ENCODE measurements at places on chromosomes 6 and 20.

DNA sequence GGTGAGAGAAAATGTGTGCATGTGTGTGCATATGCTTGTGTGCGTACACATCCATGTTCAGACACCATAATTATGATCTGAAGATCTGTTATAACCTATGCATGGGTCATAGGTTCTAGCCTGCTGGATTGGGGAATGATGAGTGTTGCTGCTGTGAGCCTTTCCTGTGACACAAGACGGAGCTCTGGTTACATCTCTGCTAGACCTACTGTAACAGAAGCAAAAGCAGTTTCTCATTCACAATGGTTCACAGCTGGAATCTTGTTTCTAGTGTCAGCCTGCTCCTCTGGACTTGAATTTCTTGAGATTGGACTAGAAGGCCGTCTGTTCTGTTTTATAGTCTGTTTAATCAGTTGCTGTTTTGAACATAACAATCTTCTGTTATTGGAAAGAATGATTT, 40.1 kb downstream of the DEFB114 start:
- DNase-seq, result no peak

DNA sequence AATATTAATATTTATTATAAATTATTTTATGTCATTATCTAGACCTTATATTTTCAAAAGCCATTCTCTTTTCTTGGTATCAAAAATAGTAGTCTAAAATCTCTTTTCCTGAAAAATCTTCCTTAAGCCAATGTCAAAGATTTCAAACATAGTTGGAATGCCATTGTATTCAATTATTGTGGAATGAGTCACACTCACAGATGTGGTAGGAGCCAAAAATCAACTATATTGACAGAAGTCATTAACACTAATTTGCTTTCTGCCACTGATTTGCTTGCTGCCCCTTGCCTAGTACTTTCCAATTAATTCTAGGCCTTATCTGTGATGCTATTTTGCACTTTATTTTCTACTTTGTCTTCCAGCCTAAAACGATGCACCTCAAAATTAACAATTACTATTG, 1326.3 kb upstream of the GJE1 start:
- DNase-seq, result no peak

DNA sequence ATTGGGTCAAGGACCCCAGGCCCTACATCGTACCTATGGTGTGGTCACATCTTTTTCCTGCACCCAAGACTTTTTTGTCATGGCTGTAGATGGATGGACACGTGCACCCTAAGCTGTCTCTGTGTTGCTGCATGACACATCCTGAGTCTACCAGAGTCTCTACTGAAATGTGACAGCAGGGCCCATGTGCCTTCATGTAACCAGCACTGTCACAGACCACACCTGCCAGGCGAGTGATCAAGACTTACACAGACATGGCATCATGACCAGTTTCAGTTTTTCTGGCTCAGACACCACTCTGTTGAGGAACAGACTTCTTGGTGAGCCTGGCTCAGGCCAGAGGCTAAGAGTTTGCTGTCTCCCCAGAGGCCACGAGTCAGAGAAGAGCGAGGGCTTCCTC, 7.6 kb downstream of the PRND start:
- no peak for DNase-seq

- no peak for DNase-seq
Observed at GRCh38 chr6:11497881-11498280, 39.7 kb upstream of the TMEM170B start.

DNA sequence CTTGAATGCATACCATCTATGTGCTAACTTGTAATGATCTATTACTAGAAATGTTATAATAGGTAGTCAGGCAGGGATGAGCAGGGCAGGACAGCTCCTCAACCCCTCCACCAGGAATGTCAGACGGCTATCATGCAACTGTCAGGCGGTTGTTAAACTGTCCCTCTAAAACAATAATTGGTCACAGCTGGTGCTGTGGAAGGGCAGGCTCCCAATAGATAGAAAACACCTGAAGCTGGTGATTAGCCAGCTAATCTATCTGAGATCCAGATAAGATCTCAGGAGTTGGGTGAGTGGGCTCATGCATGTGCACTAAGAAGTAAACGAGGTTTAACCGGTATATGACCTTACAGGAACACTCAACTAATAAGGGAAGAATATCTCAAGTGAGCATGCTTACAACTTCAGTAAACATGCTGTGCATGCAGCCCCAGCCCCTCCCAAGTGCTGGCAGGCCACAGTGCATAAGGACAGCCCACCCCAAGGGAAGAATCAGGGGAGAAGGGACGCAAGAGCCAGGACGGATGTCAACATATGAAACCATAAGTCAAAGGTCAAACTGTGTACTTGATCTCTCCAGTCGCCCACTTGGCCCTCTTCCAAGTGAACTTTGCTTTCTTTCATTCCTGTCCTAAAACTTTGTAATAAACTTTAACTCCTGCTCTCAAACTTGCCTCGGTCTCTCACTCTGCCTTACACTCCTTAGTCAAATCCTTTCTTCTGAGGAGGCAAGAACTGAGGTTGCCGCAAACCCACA, 566.2 kb upstream of the NRSN1 start:
- DNase-seq, result no peak

DNA sequence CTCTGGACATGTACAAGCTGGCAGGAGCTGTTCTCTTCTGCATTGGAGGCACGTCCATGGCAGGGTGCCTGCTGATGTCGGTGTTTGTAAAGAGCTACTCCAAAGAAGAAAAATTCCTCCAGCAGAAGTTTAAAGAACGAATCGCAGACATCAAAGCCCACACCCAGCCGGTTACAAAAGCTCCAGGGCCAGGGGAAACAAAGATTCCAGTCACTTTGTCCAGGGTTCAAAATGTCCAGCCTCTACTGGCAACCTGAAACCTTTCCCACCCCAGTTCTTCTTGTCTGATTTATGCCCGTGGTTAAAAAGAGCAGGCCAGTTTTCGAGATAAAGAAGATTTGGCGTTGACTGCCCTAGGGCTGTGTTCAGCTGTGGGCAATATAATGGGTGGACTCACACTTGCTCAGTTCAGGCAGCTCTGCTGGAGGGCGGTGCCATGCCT, 19.7 kb downstream of the NRSN1 start:
- DNase-seq, result no peak

DNA sequence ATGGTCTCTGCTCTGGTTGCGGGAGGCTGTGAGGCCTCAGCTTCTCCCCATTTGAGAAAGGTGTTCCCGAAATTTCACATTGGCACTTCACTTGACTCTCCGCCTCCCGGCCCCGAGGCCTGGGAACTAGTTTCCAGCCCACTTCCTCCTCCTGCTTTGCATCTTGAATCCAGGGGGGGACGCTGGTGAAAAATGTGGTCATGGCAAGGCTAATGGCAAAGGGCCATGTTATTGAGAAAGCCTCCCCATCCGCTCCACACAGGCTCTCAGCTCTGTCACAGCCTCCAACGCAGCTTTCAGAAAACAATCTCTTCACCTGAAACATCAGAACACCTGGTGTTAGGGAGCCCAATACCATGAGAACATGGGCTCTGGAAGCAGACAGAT, 5.6 kb downstream of the PLAGL2 start:
- DNase-seq, result no peak

DNA sequence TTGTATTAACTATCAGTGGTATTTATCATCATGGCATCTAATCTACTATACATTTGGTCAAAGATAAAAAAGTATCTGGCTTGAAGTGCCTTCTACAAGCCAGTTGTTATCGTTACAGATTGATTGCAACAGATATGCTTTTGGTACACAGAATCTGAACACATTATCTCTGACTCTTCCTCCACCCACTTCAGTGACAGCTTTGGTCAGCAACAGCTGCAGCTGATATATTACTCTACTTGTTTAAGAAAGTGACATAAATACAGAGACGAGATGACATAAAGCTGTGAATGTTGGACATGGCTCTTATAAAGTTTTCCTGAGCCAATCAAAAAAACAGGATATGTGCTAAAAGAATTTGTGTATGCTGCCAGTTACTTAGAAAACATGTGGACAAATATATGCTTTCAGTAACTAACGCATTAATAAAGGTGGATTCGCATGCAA, 77.6 kb downstream of the HIVEP2 start:
- no peak for DNase-seq

DNA sequence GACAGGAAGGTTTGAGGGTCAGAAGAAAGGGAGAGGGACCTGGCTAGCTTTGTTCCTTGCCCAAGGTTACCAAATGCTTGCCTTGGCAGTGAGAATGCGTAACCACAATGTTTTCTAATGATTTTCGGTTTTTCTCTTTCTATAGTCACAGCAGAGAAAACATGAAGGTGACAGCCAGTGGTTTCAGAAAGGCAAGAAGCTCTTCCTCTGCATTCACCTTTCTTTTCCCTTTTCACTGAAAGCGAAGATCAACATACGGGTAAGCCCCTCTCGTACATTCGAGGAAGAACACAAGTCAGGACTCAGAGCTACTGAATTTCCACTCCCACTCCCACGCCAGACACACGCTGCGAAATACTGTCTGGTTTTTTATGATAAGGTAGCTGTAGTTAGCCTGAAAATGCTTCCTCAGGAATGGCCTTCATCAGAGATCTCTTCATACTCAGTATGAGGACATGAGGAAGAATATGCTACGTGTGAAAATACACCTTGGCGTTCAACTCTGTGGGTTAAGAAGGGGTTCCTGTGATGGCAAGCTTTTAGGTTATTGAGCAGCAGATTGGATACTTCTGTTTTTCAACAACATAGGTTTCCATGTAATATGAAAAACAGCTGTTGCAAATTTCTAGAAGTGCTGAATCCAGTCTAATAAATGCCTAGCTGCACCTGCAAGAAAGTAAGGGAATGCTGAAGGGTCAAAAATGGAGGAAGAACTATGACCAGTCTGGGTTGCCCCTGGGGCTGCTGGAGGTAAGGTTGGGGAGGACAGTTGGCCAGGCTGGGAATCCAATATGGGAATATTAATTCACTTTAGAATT, 7.4 kb upstream of the CD83 start:
- no peak for DNase-seq

DNA sequence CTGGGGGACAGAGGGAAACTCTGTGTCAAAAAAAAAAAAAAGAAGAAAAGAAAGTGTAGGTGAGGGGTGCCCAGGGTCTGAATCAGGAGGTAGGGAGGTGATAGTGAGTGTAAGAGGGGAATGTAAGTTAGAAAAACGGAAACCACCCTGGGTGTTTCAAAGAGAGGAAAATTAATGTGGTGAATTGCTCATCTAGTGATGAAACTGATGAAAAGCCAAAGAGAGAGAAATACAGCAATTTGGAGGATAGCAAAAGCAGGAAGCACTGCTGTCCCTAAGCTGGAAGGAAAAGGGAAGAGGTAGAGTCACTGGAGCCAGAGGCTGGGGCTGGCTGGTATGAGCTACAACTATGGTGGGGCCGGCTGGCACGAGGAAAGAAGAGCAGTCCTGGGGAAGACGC, 85.0 kb upstream of the CEP85L start:
- DNase-seq, result no peak

- no peak for DNase-seq
Observed at GRCh38 chr6:65149841-65150240, 557.2 kb downstream of the EYS start.

DNA sequence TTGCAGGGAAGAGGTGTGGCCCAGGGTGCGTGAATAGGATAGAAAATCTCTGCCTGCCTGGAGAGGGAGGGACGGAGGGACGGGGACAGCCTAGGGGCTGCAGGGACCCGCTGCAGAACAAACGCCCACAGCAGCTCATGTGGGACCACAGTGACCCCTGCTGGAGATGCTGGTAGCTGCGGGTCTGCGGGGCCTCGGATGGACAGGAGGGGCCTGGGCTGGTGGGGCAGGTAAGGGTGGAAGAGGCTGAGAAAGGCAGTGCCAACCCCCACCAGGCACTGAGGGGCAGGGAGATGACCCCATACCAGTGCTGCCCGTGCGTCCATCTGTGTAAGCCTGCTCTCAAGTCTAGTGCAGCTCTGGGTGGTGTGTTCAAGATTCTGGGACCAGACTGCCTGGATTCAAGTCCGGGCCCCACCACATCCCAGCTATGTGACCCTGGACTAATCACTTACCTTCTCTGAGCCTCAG, 39.4 kb downstream of the KIAA1755 start:
- DNase-seq, result peak; percentile 34

DNA sequence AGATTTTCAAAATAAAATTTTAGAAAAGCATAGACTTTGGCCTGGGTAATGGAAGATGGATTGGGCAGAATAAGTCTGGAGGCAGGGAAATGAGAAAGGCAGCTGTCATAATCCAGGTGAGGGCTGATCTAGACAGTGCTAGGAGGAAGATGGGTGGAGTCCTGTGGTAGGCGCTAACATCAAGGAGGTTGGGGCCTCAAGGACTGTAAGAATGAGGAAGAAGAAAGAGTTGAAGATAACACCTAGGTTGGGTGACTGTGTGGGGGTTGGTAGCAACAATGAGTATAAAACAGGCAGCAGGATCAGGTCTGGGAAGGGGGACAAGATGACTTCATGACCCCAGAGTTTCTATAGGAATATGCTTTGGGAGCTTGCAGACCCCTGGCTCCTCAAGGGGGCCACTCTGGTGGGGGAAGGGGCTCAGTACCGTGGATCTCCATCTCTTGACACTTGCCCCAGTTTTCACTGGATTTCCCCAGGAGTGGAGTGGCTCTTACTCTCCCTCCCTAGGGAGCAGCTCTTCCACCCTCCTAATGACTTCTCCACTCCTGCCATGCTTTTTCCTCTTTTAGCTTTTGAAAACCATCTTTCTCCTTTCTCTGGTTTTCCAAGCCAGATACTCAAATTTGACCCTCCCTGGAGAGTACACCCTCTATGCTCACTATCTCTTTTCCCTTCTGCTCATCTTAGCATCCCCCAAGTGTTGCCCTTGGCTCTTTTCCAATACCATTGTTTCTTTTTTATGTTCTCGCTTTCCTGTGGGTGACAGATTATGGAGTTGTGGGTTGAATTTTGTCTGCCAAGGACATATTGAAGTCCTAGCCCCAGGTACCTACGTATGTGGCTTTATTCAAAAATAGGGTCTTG, 14.8 kb downstream of the TRIM31 start:
- DNase-seq, result no peak

DNA sequence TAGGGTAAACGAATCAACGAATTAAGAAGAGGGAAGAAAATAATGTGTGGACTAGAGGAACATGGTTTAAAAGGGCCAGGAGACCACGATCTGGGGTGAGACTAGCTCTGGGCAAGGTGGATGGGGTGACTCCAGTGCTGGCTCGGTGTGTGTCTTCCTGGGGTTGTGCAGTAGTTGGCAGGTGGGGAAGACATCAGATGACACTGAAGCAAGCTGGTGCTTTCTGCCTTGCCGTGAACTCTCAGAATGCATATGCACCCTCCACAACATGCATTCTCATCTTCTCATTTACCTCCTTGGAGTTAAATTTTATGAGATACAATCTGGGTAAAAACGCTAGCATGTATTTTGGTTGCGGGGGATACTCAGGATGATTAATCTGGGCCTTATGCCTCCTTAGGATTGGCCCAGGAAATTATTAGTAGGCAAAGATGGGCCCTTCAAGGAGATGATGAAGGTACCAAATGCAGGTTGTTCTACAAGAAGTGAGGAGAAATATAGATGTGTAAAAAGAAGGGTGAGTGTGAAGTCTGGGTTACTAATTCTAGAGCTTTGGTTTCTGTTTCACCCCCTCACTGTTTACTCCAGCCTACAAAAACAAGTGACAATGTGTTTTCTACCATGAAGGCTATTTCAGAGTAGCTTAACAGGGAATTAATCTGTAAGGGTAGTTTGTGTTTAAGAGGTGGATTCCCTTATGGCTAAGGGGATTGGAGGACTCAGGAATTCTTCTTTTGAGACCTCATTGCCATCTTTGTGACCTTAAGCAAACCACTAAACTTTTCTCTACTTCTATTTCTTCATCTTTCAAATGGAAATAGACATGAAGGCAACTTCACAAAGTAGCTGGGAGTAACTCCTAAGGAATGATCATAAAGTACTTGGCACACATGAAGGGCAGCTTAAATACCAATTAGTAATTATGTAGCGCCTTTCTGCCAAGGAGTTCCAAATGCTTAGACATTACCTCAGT, 71.0 kb upstream of the SUPT3H start:
- no peak for DNase-seq
